ENCODE measurements at places on chromosomes 5 and 9. TPM values are rescaled to one million over a fixed set of nuclear protein-coding genes. Genes with fewer than 3 reads are reported as not detected.

LRRC70 gene
- total RNA-seq: 1.7 TPM

TAF11L3 gene
- total RNA-seq: not detected

LCN15 gene
- not detected for total RNA-seq

CCDC192 gene
- 1.1 TPM for total RNA-seq

PCDH12 gene
- not detected for total RNA-seq

PCDHB13 gene
- not detected for total RNA-seq

SLC1A1 gene
- 11.6 TPM for total RNA-seq

GRCh38 chr5:158718738-158719505, 380.8 kb downstream of the EBF1 start:
- no peak for DNase-seq

DNA sequence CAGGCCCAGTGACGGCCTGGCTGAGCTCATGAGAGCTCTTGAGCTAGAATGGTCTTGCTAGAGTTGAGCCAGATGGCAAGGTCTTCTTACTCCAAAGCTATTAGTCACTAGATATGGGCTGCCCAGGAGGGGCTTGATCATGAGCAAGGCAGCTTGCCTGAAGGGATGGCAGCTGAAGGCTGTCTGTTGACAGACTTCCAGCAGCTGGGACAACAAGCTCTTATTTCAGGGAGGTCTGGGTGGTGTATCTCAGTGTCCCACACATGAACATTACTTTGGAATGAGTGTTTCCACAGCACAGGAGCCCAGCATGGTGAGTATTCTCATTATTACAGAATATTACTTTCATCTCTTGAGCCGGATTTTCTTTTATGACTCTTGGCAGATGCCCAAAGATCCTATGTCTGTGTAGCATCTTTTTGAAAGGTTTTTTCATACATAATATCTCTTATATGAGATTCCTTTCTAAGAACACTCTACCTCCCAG, 414.1 kb downstream of the ARHGEF28 start:
- DNase-seq: no peak

- no peak for DNase-seq
Measured at GRCh38 chr5:134451936-134452505, 40.3 kb upstream of the CDKN2AIPNL start.

DNA sequence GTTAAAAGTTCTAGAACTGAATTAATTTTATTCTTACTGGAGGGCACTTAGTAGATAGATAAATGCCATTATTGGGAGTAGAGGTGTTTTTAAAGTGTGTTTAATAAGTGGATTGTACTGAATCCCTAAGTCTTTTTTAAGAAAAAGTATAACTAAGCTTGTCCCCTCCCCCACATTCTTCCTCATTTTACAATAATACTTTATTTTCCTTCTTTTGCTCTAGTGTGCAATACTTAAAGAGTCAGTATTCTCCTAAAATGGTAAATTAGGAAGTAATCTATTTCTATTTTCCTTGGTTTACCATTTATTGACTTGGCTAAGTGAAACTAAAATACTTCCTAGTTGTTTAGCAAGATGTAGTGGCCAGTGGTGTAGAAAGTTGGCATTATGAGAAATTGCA, 11.6 kb downstream of the UBLCP1 start:
- DNase-seq: no peak

- no peak for DNase-seq
Measured at GRCh38 chr9:84567805-84568204, 101.7 kb upstream of the NTRK2 start.

- no peak for DNase-seq
Measured at GRCh38 chr9:97759581-97760288, 62.6 kb upstream of the XPA start.

- peak; percentile 2 for DNase-seq
Measured at GRCh38 chr5:120655828-120656435, 191.8 kb downstream of the PRR16 start.

DNA sequence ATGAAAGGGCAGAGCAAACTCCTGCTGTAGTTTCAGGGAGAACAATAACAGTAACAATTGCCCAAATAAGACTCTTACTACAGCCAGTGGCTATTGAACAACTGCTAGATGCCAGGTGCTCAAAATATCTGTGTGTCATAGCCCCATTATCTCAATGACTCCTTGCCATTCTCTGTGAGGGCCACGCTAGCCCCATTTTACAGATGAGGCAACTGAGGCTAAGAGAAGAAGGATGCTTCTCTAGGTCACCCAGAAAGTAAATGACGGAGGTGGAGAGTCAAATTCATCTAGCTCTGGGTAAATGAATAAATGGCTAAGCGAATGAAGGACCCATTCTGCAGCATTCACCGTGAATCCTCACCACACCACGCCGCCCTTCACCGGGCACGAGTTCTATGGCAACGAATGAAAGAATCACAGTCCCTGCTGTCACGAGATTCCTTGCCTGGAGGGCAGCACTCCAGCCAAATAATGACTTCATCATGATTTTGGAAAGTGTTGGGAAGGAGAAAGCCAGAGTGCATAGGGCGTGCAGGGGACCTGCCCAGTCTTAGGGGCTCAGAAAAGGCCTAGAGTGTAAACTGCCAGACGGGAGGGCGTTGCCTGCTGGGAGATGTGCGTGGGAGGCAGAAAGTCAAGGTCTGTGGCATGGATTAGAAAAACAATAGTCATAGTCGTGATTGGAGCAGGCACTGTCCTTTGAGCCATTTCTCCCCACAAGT, 147.2 kb downstream of the C9orf50 start:
- no peak for DNase-seq

- DNase-seq: no peak
Measured at GRCh38 chr5:83516377-83516776, 44.8 kb downstream of the VCAN start.

GRCh38 chr9:131521822-131522221, 9.2 kb downstream of the UCK1 start:
- peak; percentile 44 for DNase-seq

GRCh38 chr5:138466125-138466899, 1.0 kb downstream of the EGR1 start:
- DNase-seq: peak; percentile 73

- no peak for DNase-seq
Measured at GRCh38 chr5:35134278-35135030, 86.7 kb upstream of the AGXT2 start.

DNA sequence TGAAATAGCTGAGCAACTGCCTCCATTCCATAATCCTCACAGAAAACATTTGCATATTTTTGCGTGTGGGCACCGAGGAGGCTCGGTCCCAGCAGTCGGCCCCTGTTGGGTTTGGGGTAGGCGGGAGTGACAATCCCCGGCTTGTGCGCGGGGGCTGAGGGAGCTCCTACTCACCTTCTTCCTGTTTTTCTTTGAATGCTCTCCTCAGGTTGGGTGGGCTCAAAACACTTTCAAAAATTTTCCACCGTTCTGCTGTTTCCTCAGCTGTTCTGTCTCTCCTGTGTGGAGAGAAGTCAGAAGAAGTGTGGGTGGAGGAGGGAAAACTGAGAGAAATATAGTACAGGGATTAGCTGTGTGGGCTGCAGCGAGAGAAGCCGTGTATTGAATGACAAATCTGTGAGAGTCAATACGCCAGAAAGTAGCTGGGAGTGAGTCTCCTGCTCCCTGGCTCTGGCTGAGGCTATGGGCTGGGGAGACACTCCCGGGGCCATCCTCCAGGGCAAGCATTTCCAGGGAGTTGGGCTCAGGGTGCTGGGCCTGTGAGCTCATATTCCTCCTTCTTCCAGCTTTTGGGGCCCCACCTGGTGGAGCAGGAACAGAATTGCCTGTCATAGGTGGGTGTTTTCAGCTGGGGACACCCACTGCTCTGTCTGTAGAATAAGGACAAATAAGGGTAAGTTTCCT, 84.7 kb downstream of the CMYA5 start:
- peak; percentile 80 for DNase-seq

DNA sequence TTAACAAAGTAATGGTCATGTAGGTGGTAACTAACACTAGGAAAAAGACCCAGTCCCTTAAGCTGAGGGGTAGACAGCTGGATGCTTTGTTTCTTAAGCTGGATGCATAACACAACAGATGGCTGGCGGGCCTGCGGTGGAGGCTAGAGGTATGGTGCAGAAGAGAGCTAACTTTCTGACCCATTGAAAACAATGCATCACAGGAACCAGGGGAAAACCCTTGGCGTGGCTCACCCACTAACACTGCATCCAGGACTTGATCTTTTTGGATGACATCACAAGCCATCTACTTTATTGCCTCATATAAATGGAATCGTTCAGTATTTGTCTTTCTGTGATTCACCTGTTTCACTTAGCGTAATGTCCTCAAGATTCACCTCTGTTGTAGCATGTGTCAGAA, 138.7 kb downstream of the AUH start:
- DNase-seq: no peak

- peak; percentile 43 for DNase-seq
Measured at GRCh38 chr9:86486891-86487837, 133.0 kb upstream of the TUT7 start.

- DNase-seq: no peak
Measured at GRCh38 chr5:142810081-142810480, 39.9 kb downstream of the ARHGAP26 start.

Measured in H7 (cell line).